ENCODE measurements at places on chromosomes 3 and 15. TPM values are rescaled to one million over a fixed set of nuclear protein-coding genes. Genes with fewer than 3 reads are reported as not detected.

GRCh38 chr3:150315721-150316120 lies 92.4 kb upstream of the TSC22D2 start:
- DNase-seq = no peak

DNA sequence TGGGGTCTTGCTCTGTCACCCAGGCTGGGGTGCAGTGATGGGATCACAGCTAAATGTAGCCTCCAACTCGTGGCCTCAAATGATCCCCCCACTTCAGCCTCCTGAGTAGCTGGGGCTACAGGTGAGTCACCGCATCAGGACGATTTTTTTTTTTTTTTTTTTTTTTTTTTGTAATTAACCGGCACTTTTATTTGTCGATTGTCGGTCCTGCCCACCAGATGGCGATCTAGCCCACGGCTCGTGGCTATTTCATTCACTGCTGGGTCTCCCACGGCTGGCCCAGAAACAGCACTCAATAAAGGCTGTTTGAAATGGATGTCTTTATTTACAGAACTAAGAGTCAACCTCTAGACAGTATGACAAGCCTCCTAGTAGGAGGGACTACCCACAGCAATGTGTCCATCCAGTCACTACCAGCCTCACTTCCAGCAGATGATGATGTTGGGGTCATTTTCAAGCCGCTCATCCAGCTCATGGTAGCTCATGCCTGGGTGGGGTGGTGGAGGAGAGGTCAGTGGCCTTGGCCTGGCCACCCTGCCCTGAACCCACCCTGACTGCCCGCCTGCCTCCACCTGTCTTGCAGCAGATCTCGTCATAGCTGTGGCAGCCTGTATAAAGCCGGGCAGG lies 1.8 kb upstream of the ZMYND10 start:
- DNase-seq = peak; percentile 87

DNA sequence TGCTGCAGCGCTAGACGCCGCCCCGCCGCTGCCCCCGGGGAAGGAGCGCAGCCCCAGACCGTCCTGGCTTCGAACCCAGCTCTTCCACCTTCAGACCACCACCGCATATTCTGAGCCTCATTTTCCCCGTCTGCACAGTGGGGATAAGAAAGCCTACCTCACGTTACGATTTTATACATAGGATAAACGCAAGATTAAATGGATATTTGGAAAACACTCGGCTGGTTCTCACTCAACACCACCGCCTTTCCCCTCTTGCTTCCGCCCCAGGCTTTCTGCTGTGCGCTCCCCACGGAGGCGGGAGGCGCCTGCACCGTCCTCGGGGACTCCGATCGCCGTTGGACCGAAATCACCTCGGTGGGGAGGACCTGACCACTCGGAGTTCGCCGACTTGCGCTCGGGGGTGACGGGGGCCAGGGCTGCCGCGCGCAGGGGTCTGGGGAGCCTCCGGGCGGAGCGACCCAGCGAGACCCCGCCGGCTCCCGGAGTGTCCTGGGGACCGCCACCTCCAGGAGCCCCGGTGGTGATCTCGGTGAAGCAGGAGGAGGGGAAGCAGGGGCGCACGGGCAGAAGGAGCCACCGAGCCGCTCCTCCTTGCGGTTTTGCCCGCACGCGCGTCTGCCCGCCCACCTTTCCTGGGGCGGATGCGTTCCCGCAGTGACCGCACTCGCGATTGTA lies 4.0 kb downstream of the FBXL22 start:
- DNase-seq = peak; percentile 76

DNA sequence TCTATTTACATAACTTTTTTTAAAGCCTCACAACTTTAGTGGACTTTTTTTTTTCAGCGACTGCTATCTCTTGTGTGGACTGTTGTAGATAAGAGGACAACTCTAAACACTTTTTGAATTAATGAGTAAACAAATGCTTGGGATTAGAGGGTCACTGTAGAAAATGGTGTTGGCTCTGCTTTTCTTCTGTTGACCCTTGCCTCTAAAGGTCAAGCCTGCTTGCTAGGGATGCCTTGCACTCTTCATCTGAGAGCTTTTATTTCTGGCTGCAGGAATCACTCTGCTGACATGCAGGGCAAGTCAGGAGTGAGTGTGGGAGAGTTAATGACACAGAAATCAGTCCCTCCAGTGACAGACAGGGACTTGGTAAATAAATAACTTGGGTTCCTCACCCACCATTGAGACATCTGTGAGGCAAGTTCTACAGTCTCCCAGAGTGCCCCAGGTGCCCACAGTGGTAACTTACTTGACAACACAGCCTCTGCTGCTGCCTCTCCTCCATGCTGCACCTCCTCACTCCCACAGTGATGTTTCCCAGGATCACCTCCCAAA lies 390.1 kb downstream of the IL20RB start:
- no peak for DNase-seq

GRCh38 chr3:12353796-12354525 lies 65.1 kb downstream of the PPARG start:
- no peak for DNase-seq

GRCh38 chr3:144272680-144273079 lies 301.1 kb downstream of the DIPK2A start:
- DNase-seq = no peak

GRCh38 chr15:60571008-60571420 lies 92.1 kb upstream of the ICE2 start:
- DNase-seq = no peak

DNA sequence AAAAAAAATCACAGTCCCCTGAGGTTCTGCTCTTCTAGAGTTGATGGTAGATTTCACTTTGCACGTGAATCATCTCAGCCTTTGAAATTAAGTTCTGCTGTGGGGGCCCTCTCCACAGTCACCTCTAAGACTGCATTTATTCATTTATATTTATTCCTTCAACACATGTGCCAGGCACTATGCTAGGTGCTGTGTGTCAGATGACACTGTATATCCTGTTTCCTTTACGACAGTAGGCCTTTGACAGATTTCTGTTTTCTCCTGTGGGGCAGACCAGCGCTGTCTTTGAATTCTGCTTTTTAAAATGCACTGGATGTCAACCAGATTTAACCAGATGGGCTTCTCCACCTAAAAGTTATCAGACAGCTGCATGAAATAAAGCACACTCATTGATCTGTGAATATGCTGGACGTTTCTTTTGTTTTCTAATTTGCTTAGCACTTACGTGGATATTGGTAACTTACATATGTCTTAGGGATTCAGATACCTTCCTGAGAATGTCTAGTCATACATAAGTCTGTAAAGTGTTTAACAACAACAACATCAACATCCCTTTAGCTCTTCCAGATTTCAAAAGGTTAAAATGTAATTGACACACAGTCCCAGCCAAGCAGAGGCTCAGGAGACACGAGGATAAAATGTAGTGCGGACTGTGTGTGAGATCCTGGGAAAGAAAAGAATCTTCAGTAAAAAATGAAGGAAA lies 525.5 kb upstream of the MCTP2 start:
- no peak for DNase-seq

GRCh38 chr3:113631573-113631972 lies 64.9 kb downstream of the USF3 start:
- no peak for DNase-seq

DNA sequence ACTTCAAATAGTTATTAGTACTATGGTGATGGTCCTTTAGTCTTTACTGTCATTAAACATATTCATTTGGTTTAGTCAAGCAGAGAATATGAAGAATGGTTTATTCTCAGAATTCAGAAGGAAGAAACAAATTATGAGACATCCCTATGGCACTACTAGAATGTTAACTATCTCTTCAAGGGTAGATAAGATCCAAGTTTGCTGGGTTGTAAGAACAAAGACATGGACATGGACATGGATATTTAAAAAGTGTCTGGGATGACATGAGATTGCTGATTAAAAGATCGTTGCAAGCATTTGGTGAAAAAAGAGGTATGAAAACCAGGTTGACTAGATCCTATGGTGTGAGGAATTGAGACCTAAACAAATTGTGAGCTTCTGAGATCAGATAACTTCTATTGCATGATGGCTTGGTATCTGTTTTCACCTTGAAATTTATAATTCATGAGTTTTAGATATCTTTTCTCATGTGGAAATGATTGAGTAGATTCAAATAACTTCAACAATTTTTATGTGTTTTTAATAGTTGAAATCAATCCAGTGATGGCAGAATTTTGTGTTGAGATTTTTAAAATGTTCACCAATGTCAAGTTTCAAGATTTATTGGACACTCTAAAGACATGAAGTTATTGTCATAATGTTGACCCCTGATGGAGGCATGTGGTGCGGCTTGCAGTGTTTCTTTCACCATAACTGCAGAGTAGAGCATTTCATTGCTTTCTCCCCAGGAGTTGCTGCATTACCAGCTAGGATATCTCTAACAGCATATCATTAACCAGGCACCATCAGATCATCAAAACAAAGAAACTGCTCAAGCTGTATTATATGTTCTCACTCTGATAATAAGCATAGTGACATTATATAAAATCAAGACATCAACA lies 72.6 kb downstream of the NAALADL2 start:
- DNase-seq = no peak

DNA sequence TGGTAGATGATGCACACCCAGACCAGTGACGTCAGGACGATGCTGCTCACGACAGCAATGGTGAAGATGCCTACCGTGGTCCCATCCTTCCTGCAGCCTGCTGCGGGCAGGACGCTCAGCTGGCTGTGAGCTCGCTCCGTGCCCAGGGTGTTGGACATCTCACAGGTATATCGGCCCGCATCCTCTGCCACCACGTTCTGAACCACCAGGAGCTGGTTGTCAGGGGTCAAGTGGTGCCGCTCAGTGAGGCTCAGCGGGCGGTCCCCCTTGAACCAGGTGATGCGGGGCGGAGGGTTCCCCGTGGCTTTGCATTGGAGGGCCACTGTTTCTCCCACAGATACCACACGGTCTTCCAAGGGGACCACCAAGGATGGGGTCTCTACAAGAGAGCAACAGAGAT lies 117.8 kb downstream of the LRIG1 start:
- DNase-seq = no peak

DNA sequence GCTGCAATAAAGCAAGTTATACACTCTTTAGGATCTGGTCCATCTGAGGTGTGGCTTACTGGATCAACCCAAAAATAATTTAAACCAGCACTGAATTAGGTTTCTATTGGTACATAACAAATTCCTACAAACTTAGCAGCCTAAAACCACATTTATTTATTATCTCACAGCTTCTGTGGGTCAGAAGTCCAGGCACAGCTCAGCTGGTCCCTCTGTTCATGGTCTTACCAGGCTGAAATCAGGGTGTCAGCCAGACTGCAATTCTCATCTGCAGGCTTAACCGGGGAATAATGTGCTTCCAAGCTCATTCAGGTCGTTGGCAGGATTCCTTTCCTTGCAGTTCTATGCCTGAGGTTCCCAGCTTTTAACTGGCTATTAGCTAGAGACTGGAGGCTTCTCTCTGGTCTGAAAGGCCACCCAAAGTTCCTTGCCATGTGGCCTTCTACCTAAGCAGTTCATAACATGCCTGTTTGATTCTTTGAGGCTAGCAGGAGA lies 477.4 kb upstream of the WNT5A start:
- no peak for DNase-seq

- no peak for DNase-seq
Measured at GRCh38 chr3:158508481-158508880, 62.5 kb upstream of the MLF1 start.

- DNase-seq = no peak
Measured at GRCh38 chr15:54803134-54803808, 393.5 kb downstream of the RSL24D1 start.

DNA sequence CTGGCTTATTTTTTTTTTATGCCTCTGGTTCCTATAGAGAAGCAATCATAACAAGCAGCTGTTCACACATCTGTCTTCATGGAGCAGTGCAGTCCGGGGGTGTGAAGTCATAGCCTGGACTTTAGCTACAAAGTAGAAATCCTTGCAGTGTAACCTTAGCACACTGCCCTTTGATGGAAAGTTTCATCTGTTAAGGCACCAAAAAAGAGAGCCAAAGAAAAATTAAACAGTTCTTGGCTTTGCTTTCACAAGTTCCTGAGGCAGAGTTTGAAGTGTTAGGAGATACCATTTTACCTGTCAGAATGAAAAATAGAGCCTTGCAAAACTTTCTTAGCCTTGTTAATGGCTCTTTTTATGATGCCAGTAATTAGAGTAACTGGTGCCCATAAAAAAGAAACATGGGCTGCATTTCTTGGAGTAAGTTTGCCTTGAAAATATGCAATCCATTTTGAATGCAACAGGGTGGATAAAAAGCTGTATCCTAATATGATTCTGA lies 84.1 kb downstream of the PIK3R4 start:
- DNase-seq = no peak

GP5 gene
- 0.42 TPM for total RNA-seq

CELSR3 gene
- total RNA-seq = 19.3 TPM

ACTC1 gene
- not detected for total RNA-seq

Data from CD8-positive, alpha-beta memory T cell (primary cell).